Stimulated activated CD4-positive, alpha-beta T cell treated with anti-CD3 and anti-CD28 coated beads, Interleukin-4, amount 100 ng/mL, for 24 hours (primary cell): ENCODE measurements at places on chromosomes 1 and 21.

DNA sequence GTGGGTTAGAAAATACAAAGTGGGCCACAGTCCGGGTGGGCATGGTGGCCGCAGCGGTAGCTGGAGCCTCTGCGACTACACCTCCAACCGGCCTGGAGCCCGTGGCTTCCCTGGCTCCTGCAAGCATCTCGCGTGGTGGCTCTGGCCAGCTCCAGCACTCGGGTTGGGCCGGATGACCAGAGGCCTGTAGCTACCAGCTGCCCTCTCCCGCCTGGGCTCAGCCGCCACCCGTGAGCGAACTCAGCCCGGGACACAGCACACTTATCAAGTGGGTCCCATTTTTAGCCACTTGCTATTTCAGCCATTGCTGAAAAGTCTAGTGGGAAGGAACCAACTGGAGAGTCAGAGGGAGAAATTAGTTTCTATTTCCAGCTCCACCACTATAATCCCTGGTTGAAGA is 107.7 kb upstream of the CACYBP start:
- no peak for DNase-seq

GRCh38 chr1:181712711-181713110 is 229.4 kb downstream of the CACNA1E start:
- no peak for DNase-seq

- DNase-seq = no peak
Observed at GRCh38 chr1:42240966-42241755, 76.6 kb upstream of the GUCA2A start.

DNA sequence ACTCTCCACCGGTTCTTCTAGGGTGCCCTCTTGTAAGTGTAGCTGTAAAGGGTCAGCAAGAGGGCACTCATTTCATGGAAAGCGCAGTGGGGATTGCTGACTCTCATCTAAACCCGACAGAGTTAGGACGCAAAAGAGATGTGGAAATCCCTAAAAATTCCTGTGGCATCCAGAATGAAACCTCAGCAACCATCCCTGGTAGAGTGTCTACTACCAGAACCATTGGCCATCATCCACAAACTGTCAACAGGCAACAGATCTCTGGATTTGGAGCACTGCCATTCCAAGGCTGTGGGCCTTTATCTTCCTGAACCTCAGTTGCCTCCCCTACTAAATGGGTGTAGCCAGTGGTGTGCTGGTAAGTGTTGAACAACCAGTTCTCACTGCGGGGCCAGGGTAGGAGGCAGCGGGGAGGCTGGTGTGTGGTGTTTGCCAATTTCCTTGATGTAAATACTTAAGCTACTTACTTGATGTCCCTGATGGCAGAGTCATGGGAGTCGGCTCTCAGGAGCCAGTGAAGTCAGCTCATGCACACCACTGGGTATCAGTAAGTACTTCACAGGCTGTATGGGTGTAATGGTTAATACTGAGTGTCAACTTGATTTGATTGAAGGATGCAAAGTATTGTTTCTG is 195.8 kb downstream of the KAZN start:
- DNase-seq = no peak

GRCh38 chr1:13554798-13555197 is 28.8 kb upstream of the PDPN start:
- DNase-seq = no peak

DNA sequence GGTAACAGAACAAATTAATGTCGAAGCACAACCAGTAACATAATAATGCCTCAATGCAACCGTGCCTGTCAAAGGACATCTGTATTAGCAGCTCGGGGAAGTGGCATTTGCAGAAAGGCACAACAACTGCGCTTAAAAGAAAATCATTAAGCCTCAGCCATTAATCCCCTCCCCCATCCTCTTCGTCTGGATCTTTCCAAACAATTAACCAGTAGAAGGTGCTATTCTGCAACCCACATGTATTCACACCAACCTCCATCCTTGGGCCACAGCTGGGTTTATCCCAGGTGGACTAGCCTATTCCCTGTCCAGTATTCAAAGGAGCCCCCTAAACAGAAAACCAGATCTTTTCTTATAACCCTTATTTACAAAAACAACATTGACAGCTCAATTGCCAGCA is 2.6 kb downstream of the RERE start:
- DNase-seq = no peak

DNA sequence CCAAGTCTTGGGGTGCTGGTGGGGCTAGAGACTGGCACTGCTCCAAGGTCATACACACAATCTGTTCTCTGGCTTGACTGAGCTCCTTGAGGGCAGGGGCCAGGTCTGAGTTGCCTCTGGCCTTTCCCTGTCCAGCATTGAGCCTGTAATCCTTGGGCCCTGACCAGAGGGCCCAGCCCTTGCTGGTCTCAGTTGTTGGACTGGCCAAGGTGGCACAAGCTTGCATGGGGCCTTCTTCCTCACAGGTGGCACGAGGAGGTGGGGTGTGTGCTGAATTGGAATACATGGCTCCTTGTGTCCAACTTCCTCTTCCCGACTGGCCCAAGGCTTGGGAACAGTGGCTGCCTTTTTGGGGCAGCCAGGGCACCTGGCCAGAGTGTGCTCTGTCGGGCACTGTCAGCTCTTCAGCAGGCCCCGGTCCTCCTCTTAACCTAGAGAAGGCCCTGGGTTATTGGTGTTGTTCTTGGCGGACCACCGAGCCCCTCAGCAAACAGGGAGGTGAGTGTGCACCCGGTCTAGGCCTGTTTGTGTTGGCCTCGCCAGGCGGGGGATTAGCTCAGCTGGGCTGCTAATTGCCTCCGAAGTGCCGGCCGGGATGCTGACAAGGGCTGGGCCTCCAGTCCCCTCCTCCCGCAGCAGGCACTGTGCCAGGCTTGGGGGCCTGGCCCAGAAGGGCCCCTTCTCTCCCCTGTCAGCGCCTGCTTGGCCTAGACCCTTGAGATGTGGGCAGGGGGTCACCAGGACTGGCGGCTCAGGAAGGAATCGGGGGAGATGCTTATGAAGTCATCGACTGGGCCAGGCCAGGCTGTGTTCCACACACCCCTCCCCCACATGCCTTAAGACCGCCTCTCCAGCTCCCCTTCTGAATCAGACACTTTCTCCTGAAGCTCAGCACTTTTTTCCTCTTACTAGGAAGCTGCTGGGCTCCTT is 28.5 kb downstream of the WNT4 start:
- DNase-seq = no peak

GRCh38 chr1:212952641-212952976 is 2.3 kb downstream of the VASH2 start:
- no peak for DNase-seq

GRCh38 chr1:37673920-37674319 is 18.4 kb upstream of the CDCA8 start:
- peak; percentile 45 for DNase-seq

DNA sequence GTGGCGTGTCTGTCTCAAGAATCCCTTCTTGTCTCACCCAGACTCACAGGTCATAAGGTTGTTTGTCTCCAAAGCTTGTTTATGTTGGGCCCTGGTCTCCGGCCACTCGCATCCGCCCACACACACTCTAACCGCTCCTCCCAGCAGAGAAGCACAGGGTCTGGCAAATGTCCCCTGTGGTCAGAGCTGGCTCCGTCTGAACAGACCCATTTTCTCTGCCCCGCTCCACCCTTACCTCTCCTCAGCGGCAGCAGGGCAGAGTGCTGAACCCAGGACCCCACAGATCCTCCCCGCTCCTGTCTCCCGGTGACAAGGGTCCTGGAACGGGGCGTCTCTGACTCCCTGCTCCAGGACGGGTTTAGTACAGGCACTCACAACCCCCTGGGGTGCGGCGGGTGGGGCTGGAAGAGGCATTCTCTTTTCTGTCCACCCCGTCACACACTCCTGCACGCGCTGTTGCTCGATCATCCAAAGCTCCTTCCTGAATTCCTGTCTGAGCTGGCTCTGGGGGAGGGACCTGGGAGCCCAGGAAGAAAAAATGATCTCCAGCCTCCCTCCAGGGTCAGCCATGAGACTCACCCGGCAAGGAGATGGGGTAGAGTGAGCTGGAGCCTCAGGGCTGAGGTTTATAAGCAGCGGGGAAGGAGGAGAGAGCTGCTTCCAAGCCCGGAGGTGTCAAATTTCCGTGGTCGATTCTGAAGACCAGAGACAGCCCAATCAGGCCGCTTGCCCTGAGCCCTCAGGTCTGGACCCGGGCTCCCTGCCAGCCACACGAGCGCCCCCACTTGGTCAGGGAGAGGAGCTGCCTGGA is at the start of gene S100A13:
TSS of gene S100A13 (minus strand) at position 602 of the 811 bp plus-strand sequence. CDS start 1,033 bp downstream, outside the sequence.
- no peak for DNase-seq

- DNase-seq = no peak
Observed at GRCh38 chr1:5751833-5752745, 240.1 kb downstream of the NPHP4 start.

DNA sequence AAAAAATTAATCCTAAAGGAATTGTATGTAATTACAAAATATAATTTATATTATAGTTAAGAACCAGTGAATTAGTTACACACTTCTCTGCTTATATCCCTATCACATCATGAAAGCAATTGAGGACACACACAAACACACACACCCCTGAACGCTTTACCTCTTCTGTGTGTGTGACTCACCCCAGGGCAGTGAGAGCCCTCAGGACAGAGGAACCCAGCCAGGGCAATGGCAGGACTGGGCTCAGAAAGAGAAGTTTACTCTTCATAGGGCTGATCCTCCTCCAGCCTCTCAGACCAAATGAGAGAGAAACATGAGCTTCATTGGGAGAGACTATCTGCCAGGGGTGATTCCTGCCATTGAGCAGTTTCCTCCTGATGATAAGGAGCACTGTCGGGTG is 38.1 kb downstream of the SLC44A3 start:
- DNase-seq = no peak

DNA sequence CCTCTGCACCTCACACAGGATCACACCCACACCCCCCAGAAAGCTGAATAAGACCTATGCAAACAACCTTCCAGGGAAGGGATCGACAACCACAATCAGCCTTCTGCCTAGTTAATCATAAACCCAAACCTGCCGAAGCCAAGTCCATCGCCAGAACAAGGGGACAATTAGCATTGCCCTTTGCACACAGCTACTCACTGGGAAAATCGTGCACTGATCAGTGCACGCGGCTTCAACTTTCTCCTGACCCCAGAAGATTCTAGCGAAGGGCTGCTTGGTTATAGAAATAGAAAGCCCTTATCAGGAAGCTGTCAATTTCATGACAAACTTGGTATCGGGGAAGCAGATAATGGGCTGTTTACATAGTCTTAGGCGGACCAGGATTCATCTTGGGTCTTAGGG is 29.5 kb downstream of the RUNX1 start:
- no peak for DNase-seq

DNA sequence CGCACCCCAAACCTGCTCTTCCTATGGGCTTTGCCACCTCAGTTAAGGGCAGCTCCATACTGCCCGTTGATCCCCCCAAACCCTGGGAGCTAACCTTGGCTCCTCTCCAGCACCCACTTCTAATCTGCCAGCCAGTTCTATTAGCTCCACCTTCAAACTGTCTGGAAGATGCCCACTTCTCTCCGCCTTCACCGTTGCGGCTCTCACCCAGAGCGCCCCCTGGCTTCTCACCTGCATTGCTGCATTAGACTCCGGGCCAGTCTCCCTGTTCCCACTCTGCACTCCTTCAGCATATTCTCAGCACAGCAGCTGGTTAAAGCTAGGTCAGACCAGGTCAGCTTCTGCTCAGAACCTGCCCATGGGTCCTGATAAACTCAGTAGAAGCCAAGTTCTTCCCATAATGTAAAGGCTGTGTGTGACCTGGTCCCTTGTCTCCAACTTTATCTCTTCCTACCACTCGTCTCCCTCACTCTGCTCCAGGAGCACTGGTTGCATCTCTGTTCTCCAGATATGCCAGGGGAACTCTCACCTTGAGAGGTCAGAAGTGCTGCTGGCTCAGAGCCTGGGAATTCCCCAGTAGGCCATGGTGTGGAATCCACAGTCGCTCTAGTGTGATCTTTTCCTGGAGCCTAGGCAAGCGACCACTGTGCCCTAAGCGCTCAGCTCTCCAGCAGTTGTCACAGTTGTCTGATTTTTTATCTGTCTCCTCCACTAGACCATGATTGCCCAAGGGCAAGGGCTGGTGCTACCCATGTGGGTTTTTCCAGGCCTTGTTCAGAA is 150.3 kb downstream of the HMGB4 start:
- DNase-seq = no peak

DNA sequence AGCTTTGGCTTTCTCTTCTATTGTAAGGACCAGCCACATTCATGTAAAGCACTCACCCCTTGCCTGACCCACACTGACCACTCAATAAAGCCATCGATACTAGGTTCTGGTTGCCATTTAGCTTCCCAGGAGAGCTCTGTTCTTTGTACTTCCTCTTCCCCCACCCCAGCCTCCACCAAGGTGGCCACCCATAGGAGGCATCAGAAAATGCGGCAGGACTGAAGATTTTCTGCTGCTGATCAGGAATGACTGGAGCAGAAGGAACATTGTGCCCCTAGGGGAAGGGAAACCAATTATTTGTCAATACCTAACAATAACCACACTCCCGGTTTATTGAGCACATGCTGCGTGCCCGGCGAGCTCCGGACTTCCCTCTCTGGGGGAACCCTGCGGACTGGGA is 5.2 kb upstream of the SMIM12 start:
- no peak for DNase-seq

DNA sequence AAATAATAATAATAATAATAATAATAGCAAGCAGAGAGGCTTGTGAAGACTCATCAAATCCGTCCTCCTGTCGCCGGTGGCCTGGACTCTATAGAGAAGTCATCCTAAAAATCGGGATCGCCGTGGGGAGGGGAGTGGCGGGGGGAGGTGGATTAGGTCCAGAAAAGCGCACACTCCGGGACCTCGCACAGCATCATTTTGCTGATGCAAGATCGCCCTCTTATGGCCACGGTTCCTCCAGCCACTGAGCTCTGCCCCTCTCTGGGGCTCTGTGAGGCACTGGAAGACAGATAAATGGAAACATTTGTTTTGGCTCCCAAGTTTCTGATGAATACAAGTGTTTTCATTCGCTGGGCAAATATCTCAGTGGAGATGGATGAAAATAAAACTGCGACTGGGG is 612.0 kb downstream of the MATN1 start:
- peak; percentile 15 for DNase-seq

DNA sequence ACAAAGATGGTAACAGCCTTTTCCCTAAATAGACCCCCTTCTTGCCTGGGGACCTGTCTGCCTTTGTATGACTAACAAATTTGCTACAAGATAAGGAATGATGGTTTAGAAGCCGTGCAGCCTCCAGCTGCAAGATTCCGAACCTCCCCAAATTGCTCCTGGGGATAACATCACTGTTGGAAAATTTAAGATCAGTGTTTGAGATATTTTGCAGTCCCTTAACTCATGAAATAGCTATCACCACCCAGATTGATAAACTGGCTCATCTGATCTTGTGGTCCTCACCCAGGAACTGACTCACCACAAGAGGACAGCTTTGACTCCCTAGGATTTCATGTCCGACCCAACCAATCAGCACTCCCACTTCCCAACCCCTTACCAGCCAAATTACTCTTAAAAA is 254.7 kb downstream of the USH2A start:
- no peak for DNase-seq

DNA sequence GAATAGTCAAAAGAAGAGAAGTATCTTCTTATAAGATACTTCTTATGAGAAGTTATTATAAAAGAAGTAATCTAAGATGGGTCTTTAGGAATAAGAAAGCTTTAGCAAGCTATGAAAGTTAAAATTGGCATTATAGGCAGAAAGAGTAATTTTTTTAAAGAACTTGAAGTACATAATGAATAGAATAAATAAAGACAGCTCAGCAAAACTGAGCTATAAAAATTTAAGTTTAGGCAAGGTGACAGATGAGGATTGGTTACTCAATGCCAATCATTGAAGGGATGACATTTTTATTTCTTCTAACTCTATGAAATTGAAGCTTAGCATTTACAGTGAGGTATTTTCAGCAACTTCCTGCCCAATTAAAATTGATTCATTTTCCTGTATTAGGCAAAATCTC is 966.8 kb downstream of the BRINP3 start:
- DNase-seq = no peak

- no peak for DNase-seq
Observed at GRCh38 chr1:60052601-60053000, 21.0 kb downstream of the C1orf87 start.

- no peak for DNase-seq
Observed at GRCh38 chr1:25732821-25733220, 67.2 kb upstream of the SELENON start.
